ENCODE measurements at places on chromosomes 7 and 10.

- no peak for DNase-seq
Measured at GRCh38 chr7:106062521-106062931, 49.6 kb downstream of the SYPL1 start.

GRCh38 chr7:12917801-12918200, 230.4 kb downstream of the ARL4A start:
- no peak for DNase-seq

DNA sequence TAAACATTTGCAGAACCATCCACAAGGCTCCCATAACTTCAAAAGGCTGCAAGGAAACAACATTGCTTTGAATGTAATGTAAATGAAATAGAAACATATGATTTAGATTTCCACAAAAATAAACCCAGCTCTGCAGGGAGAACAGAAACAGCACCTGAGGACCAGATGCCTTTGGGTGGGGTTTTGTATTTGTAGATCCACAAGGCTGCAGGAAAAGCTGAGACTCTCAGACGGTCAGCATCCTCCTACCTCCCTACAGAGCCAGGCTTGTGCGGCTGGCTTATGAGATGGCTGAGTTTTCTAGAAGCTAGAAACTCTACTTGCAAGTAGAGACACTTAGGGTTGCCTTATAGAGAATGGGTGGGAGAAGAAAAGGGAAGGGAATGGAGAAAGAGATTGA, 49.8 kb downstream of the FAM107B start:
- DNase-seq = no peak

GRCh38 chr10:89793649-89794254, 92.4 kb downstream of the KIF20B start:
- peak; percentile 34 for DNase-seq

DNA sequence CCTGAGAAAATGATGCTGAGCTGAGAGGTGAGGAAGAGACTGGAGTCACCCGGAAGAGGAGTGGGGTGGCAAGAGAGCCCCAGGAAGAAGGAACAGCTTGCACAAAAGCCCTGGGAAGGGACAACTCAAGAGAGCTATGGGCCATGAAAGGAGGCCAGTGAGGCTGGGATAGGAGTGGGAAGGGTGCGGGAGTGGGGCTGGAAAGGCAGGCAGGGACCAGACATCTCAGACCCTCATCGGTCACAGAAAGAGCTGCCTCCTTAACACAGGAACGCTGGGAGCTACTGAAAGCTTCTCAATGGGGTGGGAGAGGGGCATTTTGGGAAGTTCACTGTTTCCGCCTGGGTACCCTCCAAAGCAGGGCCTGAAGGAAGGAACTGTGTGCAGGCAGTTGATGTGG, 122.0 kb upstream of the UNC5B start:
- no peak for DNase-seq

DNA sequence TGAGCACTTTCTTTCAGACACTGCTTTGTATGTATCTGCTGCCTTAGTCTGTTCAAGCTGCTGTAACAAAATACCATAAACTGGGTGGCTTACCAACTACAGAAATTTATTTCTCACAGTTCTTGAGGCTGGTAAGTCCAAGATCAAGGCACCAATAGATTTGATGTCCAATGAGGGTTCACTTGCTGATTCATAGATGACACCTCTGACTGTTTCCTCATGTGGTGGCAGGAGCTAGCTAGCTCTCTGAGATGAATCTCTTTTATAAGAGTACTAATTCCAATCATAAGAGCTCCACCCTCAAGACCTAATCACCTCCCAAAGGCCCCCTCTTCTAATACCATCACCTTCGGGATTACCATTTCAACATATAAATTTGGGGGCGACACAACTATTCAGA, 76.6 kb upstream of the ADO start:
- no peak for DNase-seq

DNA sequence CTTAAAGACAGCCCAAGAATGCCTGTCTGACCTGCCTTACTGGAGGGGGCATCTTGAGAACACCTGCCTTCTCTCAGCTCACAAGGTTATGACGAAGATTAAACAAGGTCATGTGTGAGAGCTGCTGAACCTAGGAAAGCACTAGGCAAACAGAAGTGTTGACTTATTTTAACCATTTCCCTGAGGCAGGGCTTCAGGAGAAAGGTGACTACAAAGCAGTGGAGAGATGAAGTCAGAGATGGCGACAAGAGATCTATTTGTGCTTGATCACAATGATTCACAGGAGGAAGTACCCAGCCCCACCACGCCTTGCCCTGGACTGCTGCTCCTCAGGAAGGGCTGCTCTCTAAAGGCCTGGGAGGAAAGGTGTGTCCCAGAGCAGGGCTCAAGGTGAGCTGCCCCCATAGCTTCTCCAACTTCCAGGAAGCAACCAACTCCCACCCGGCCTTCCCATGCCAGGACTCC, 27.8 kb downstream of the STN1 start:
- no peak for DNase-seq

Data from NCI-H2107 (cell line).